Hair follicle dermal papilla cell (primary cell): ENCODE measurements at places on chromosomes 11 and 22. TPM values are rescaled to one million over a fixed set of nuclear protein-coding genes. Genes with fewer than 3 reads are reported as not detected.

The DSCAML1 gene
- not detected in 2 replicates for total RNA-seq

The FAM89B gene
- 26.8 and 29.6 TPM in 2 replicates for total RNA-seq

The CHST1 gene
- 0.73 and 1.8 TPM in 2 replicates for total RNA-seq

The FIBIN gene
- 172 and 178 TPM in 2 replicates for total RNA-seq

The GAL gene
- total RNA-seq = not detected in 2 replicates

The POU2AF3 gene
- not detected in 2 replicates for total RNA-seq

The DCDC1 gene
- 0.32 TPM in 1 of 2 replicates, not detected in the other for total RNA-seq

The AIFM3 gene
- total RNA-seq = 0.36 and 0.49 TPM in 2 replicates

The ATG2A gene
- total RNA-seq = 17.5 and 19.2 TPM in 2 replicates

The FAM83F gene
- under 0.01 TPM in 2 replicates for total RNA-seq

The ANKK1 gene
- total RNA-seq = under 0.01 TPM in 2 replicates

The STK33 gene
- 0.36 and 0.49 TPM in 2 replicates for total RNA-seq

The IRAG1 gene
- total RNA-seq = 11.9 and 12.7 TPM in 2 replicates

The GGTLC2 gene
- total RNA-seq = not detected in 2 replicates

The RBMXL2 gene
- 0.16 TPM in 1 of 2 replicates, not detected in the other for total RNA-seq

The UPB1 gene
- 0.16 TPM in 1 of 2 replicates, not detected in the other for total RNA-seq

The FADS1 gene
- 279 and 347 TPM in 2 replicates for total RNA-seq

The OR4A16 gene
- not detected in 2 replicates for total RNA-seq

The SMC1B gene
- total RNA-seq = not detected in 2 replicates

The GLYAT gene
- total RNA-seq = not detected in 2 replicates

The VPS37C gene
- 21.0 and 22.2 TPM in 2 replicates for total RNA-seq

The SPI1 gene
- not detected in 2 replicates for total RNA-seq

The TMEM151A gene
- total RNA-seq = 0.16 and 0.24 TPM in 2 replicates

The SEC14L6 gene
- not detected in 2 replicates for total RNA-seq

The HBD gene
- total RNA-seq = 0.24 TPM in 1 of 2 replicates, not detected in the other

The SLC29A2 gene
- 0.24 and 0.81 TPM in 2 replicates for total RNA-seq

The CLDN5 gene
- total RNA-seq = not detected in 2 replicates

The LGALS12 gene
- total RNA-seq = not detected in 2 replicates

The JAM3 gene
- 59.6 and 78.4 TPM in 2 replicates for total RNA-seq

The FREY1 gene
- 1.5 TPM in 2 replicates for total RNA-seq

The HPS5 gene
- total RNA-seq = 42.3 and 49.2 TPM in 2 replicates

The TCIRG1 gene
- 109 and 131 TPM in 2 replicates for total RNA-seq

The PGAP2 gene
- total RNA-seq = 11.4 and 12.5 TPM in 2 replicates

The ESAM gene
- total RNA-seq = 0.61 TPM in 1 of 2 replicates, not detected in the other

The TSPAN32 gene
- 2.1 and 2.9 TPM in 2 replicates for total RNA-seq

The KRTAP5-9 gene
- 0.16 TPM in 1 of 2 replicates, not detected in the other for total RNA-seq

The MUC6 gene
- total RNA-seq = not detected in 2 replicates

The CD248 gene
- 172 and 174 TPM in 2 replicates for total RNA-seq

The GRM5 gene
- total RNA-seq = 0.12 and 0.49 TPM in 2 replicates

The CHRDL2 gene
- 0.16 TPM in 1 of 2 replicates, not detected in the other for total RNA-seq
